Panc1 (cell line): ENCODE measurements at places on chromosomes 1 and 21. TPM values are rescaled to one million over a fixed set of nuclear protein-coding genes. Genes with fewer than 3 reads are reported as not detected.

ARHGEF10L gene
- 5.9 TPM for total RNA-seq

GPATCH3 gene
- total RNA-seq = 29.7 TPM

ESRRG gene
- not detected for total RNA-seq

TNNT2 gene
- not detected for total RNA-seq

SLC1A7 gene
- total RNA-seq = 0.31 TPM

CDC73 gene
- 78.2 TPM for total RNA-seq

S100A5 gene
- total RNA-seq = 0.72 TPM

BCAR3 gene
- 33.9 TPM for total RNA-seq

LCE2A gene
- not detected for total RNA-seq

DISP3 gene
- total RNA-seq = 1.1 TPM
